CD4-positive, alpha-beta memory T cell (primary cell): ENCODE measurements at places on chromosomes 2 and 18. TPM values are rescaled to one million over a fixed set of nuclear protein-coding genes. Genes with fewer than 3 reads are reported as not detected.

- no peak overlapping the region for H3K4me3 ChIP-seq
- no peaks in the 10 kb centered on the region for H3K27me3 ChIP-seq
- no peaks in the 10 kb centered on the region for H3K4me1 ChIP-seq
- no peak overlapping the region for H3K27ac ChIP-seq
- no peaks in the 10 kb centered on the region for H3K36me3 ChIP-seq
- no peak for DNase-seq
Measured at GRCh38 chr18:59961070-59961469, 61.3 kb downstream of the PMAIP1 start.

- no peak for DNase-seq
- H3K36me3 ChIP-seq: peaks cover 49% of the 10 kb centered on the region
- no peaks in the 10 kb centered on the region for H3K27me3 ChIP-seq
- H3K4me3 ChIP-seq: no peak overlapping the region
Measured at GRCh38 chr2:74373221-74373676, 6.9 kb downstream of the DCTN1 start.

Gene AQP12B
- polyA plus RNA-seq: not detected

DNA sequence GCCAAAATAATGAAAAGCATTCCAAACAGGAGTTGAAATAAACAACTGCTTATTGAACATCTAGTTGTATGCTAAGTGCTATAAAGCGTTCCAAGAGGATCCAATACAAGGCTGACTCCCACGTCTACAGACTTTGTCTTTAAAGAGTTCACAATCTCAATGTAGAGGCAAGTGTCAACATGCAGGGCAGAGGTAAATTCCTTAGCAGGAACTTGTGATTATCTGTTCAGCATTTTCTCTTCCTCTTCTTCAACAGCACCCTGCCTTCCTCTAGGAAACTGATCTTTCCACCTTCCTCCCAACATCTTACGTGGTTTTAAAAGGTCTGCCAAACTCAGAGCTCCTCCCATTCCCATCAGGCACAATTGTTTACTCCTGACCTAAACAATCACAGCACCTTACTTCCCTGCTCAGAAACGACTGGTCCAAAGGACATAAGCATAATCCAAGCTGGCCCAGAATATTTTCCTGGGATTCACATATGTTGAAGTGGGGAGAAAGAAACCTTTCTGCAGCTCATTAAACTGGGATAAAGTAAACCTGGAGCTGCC, 83.9 kb downstream of the ITSN2 start:
- no peaks in the 10 kb centered on the region for H3K27me3 ChIP-seq
- no peak overlapping the region for H3K27ac ChIP-seq
- H3K36me3 ChIP-seq: peaks cover 33% of the 10 kb centered on the region
- no peaks in the 10 kb centered on the region for H3K4me1 ChIP-seq
- DNase-seq: no peak

DNA sequence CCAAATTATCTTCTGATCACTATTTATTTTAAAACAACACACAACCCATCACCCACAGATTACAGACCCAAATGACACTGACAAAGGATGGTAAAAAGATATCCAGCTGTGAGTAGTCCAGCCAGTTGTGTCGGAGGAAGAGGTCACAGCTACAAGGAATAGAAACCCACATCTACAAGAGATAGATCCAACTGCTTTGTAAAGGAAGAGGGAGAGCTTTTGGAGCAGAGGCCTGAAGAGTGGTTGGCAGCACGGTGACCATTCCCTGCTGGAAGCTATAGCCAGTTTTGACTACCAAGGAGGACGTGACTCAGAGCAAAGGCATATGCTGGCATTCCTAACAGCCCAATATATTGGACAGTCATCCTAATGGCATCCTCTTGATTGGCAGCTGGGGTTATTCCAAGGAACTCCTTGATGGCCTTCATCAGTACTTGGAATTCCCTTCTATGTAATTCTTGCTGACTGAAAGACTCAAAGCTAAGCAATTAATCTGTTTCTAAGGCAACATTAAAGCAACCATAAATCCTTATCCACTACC, 17.1 kb downstream of the SLC8A1 start:
- H3K4me3 ChIP-seq: no peak overlapping the region
- H3K4me1 ChIP-seq: no peaks in the 10 kb centered on the region
- no peaks in the 10 kb centered on the region for H3K27me3 ChIP-seq
- no peak overlapping the region for H3K27ac ChIP-seq
